LHCN-M2 (cell line): ENCODE measurements at places on chromosomes 5 and 9. TPM values are rescaled to one million over a fixed set of nuclear protein-coding genes. Genes with fewer than 3 reads are reported as not detected.
A peak's percentile ranks its signal among the peaks of the same experiment; 100 is the strongest.

DNA sequence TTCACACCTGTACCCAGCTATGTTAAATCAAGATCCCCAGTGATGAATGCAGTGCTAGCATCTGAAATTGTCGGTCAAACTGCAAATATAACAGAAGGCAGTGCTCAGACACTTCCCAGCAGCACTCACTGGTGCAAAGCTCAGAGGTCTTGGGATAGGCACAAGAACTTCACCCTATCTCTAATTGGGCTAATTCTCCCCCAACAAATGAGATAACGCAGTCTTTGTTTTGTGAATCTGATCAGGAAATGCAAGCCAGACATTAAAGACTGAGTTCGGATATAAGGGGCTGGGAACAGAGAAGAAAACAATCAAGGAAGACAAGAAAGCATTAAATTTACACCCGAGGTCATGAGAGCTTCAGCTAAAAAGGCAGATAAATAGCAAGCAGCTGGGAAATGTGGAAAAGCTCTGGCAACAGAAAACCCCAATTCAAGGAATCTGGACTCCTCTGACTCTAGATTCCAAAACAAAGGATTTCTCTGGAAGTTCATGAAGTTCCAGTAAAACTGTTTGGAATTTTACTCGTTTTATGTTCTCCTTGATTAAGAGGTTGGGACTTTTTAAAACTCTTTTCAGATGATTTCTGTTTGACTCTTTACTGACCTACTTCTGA is 65.1 kb downstream of the GNA14 start:
- no peak for DNase-seq

- DNase-seq, result peak; percentile 25
Measured at GRCh38 chr9:81824802-81825730, 103.2 kb upstream of the SPATA31D4 start.

DNA sequence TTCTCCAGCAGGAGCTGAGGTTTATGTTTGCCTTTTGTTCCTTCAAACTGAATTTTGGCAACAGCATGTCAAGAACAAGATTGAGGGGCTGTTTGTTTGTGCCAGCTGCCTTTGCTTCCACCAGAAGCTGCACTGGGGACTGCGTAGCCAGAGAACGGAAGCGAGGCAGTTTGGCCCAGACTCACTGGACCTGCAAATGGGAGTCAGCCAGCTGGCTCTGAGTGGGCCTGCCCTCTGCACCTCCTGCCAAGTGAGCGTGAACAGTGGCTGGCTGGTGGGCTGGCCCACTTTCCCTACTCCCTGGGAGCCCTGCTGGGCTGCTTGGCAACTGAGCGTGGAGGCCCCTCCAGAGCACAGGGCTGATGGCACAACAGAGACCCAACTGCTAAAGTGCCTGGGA is 111.6 kb downstream of the GALNT10 start:
- DNase-seq, result no peak

- DNase-seq, result no peak
Measured at GRCh38 chr5:68420476-68421344, 205.2 kb downstream of the PIK3R1 start.

GRCh38 chr9:76032038-76032796 is 141.7 kb downstream of the PCSK5 start:
- no peak for DNase-seq

DNA sequence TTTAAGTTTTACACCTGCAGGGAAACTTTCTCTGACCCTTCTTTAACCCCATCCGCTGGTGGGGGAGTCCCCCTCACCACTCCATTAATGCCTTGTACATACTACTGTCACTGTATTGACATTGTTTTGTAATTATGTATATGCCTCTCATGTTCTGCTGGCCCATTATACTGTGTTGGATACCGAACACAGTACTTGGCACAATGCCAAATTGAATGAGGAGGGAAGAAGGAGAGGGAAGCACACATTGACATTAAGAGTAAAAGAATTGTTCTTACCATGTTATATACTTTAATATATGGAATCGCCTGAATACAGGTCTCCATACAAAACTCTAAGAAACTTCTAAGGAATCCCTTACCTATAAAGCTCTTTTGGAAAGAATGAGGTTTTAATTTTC is 73.6 kb upstream of the GRHPR start:
- DNase-seq, result no peak

DNA sequence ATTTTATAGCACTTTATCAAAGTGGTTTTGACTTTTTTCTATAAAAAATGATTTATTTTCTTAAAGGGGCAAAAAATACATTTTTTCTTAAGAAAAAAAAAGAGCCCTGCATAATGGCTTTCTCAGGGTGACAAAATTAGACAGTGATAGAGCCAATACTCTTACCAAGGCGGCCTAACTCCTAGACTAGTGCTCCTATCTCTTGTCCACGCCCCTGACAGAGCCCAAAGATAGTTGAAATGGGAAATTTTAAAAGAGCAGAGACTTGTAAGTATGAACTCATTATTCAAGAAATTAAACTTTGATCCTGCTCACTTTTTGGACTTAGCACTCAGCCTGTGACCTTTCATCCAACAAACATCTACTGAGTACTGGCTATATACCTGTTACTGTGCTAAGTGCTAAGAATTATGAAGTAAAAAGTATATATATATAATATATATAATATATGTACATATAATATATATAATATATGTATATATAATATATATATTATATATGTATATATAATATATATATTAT is 1.2 kb downstream of the INVS start:
- no peak for DNase-seq

GRCh38 chr5:91049800-91050199 is 333.3 kb downstream of the ARRDC3 start:
- peak; percentile 49 for DNase-seq

DNA sequence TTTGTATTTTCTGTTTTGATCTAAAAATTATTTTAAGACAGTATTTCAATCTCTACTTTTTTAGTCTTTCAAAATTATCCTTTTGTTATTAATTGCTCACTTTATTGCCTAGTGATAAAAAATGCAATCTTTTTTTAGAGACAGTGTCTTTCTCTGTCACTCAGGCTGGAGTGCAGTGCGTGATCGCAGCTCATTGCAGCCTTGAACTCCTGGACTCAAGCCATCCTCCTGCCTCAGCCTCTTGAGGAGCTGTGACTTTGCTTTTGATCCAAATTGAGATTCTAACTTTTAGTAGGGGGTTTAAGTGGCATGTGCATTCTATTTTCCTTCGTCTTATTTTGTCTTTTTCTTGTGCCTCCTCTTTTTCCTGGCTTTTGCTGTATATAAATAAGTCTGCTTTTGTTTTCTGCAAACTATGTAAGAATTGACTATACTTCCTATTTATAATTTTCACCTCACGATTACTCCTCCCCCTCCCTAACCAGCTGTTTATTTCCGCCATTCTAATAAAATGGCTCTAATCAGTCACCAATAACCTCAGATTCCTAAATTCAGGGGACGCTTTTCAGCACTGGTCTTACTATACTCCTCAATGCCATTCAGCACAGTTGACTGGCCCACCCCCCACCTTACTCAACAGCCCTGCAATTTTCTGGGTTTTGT is 32.3 kb downstream of the KLF9 start:
- DNase-seq, result no peak

GRCh38 chr9:82593501-82593900 is 469.4 kb downstream of the RASEF start:
- DNase-seq, result no peak

DNA sequence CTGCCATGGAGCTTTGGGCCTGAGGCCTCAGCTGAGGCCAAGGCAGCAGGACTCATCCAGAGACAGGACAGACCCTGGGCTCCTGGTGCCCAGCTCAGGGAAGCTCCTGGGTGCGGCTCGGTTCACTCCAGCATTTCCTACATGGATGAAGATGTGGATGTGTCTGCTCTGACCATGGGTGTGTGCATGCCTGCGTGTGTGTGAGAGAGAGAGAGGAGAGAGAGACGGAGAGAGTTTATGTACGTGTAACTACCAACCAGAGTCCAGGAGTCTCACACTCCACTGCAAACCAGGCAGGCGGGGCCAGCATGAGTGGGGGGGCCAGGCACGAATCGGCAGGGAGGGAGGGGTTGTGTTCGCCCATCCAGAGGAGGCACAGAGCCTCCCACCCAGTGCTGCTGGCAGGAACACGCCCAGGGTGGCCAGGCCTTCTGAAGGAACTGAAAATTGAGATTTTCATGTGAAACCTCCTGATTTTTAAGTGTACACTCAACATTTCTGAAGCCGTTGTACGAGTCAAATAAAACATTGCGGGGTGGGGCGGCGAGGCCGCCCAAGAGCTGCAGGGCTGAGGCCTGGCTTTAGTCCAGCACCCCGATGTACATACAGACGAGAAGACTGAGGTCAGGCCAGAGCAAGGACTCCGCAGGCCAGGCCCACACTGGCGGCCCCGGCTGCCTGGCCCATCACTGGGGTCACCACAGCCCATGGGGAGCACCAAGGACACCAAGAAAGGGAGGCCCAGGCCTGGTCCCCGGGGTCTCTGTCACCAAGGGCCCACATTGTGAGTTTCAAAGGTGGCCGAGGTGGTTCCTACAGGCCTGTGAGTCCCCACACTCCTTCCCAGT is 88.7 kb downstream of the ADAMTS2 start:
- no peak for DNase-seq

GRCh38 chr5:132477784-132478365 is 12.7 kb downstream of the IRF1 start:
- DNase-seq, result no peak

DNA sequence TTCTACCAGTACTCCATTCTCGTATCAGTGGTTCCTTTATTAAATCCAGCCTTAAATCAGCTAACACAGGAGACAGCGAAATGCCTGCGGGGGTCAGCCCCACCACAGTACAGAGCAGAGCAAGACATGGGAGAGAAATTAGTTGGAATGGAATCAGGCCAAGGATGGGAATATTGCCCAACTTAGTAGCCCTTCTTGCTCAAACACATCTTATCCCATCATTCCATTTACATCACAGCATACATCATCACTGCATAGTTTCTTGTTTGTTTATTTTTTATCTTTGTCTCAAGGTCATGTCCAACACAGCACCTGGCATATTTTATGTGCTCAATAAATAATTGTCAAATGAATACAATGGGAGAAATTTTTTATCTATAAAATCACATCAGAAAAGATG is 34.3 kb upstream of the DAB2 start:
- DNase-seq, result no peak

- no peak for DNase-seq
Measured at GRCh38 chr9:120186276-120186675, 393.7 kb downstream of the CDK5RAP2 start.

DNA sequence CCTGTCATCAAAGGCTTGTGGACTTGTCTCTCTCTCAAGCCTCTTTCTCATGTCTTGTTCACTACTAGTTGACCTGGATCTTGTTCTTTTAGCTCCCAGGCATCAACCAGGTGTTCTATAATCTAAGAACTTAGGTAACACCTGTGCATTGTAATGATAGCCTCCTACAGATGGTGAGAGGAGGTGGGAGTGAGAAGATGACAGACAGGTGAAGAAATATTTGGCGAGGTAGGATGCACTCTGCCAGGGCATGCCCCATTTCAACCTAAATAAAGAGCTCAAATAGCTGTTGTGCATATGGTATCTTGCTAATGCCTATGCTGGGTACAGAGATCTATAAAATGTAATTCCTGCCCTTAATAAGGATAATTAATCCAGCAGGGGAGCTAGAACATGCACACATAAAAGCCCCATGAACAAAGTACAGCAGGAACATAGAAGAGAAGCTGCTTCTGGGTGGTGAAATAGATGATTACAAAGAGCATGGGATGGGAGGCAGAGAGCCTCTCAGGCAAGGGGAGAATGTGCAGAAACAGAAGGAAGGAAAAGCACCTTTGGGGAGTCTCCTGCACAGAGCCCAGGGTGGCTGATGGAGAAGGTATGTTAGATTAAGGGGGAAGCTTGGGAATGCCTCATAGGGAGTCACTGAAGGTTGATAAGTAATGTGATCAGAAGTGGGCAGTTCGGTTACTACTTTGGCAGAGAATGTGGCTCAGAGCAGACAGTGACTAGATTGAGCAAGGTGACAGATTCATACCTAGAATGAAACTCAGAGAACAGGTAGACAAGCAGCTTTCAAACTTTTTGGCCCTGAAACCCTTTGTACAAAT is 28.0 kb upstream of the PLIN2 start:
- no peak for DNase-seq

GRCh38 chr5:42951293-42951840 is 88.8 kb downstream of the ANXA2R start:
- DNase-seq, result no peak

- DNase-seq, result no peak
Measured at GRCh38 chr5:1460054-1460682, 14.9 kb upstream of the SLC6A3 start.

- DNase-seq, result peak; percentile 58
Measured at GRCh38 chr5:60287174-60287771, 393.7 kb upstream of the PDE4D start.

GRCh38 chr5:180156141-180156540 is 52.9 kb downstream of the RASGEF1C start:
- DNase-seq, result no peak

- no peak for DNase-seq
Measured at GRCh38 chr5:173971681-173972345, 17.2 kb upstream of the C5orf47 start.

DNA sequence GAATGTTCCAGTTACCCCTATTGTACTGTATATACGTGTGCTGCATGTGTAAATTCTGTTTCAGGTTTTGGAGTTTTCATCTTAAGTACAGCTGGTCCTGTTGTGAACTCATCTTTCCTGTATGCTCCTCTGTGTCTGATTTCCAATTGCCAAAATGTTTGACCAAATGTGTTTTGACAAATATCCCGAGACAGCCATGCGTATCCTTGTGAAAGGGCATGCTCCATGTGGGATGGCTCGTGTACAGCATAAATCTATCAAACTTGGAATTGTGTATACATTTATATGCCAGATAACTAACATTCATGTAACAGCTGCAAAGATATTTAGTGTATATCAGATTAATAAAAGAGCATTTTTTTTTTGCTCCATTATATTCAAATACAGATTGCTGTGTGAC is 69.5 kb upstream of the IQGAP2 start:
- no peak for DNase-seq

- no peak for DNase-seq
Measured at GRCh38 chr9:129078691-129079503, 2.0 kb upstream of the DOLPP1 start.

Gene SPINK6
- not detected in 2 replicates for total RNA-seq

Gene TOPORS
- total RNA-seq, result 30.3 and 30.7 TPM in 2 replicates

Gene KIF4B
- 0.06 TPM in 2 replicates for total RNA-seq

Gene BSPRY
- total RNA-seq, result not detected in 2 replicates

Gene S100Z
- total RNA-seq, result not detected in 2 replicates

Gene PGM5
- not detected in 2 replicates for total RNA-seq

Gene MARCHF3
- 13.7 and 15.9 TPM in 2 replicates for total RNA-seq

Gene ZNF658
- 3.6 TPM in 2 replicates for total RNA-seq

Gene GPX3
- 1.0 and 7.3 TPM in 2 replicates for total RNA-seq

Gene HSD17B4
- total RNA-seq, result 87.4 and 87.7 TPM in 2 replicates
